ENCODE measurements at places on chromosomes 7 and 10.

GRCh38 chr7:4798706-4799235, 23.3 kb downstream of the AP5Z1 start:
- DNase-seq: no peak

GRCh38 chr7:153838591-153838990, 213.6 kb upstream of the DPP6 start:
- no peak for DNase-seq

DNA sequence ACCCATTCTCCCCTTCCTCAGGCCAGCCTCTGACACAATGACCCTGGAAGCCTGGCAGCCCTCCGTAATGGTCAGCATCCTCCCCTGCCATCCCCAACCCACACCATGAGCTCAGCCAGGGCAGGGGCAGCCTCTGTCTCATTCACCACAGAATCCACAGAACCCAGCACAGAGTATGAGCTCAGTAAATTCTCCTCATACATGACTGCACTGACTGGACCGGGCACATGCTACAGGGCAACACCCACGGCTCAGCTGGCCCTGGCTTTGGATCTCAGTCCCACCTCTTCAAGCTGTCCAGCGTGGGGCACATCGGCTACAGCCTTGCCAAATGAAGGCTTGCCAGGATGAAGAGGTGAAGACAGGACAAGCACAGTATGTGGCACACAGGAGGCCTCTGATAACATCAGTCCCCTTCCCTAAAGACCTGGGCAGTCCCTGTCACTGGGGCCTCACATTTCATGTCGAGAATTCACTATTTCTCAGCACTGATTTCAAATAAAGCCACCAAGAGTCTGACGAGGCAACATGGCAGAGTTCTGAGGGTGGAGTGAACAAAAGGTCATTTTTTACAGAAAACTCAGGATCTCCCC, 7.9 kb downstream of the GPRIN2 start:
- DNase-seq: no peak

DNA sequence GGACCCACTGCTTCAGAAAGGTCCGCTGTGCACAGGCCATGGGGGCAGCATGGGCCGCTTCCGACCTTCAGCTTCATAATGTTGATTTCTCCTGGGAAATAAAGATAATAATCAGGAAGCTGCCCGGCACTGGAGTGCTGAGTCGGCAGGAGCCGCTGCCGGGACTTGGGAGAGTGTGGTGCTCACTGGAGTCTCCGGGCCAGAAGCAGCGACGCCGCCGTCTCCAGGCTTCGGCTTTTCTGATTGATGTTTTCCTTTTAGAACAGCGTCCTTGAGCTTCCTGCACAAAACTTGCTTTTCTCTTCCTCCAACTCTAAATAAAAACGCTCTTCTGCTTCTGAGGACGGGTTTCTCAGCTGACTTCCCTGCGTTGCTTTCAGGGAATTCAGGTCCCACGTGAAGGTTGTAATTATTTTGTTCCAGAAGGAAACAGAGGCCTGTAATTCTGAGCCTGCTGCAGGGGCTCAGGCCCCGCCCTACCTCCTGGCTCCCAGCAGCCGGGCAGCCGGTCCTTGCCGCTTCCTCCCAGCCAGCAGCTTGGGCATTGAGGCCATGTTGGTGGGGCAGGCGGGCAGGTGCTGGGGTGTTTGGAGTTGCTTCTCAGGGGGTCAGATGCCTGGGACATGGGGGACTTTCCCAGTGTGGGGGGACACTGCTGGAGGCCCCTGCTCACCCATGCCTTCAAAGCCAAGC, 14.7 kb downstream of the PWWP2B start:
- no peak for DNase-seq

GRCh38 chr10:52883996-52884871, 111.7 kb upstream of the MBL2 start:
- peak; percentile 73 for DNase-seq

Measured in right forelimb (tissue), 1 donor.